ENCODE measurements at places on chromosomes 7 and 10. TPM values are rescaled to one million over a fixed set of nuclear protein-coding genes. Genes with fewer than 3 reads are reported as not detected.

Gene EIF5AL1
- 1.6 TPM for total RNA-seq

Gene NPTX2
- total RNA-seq: 0.15 TPM

Gene CHN2
- total RNA-seq: 0.15 TPM

Gene WAPL
- 56.2 TPM for total RNA-seq

Gene CPXM2
- not detected for total RNA-seq

Gene HOXA9
- not detected for total RNA-seq

Gene WIPF3
- 2.0 TPM for total RNA-seq

Gene GCK
- 0.36 TPM for total RNA-seq

Gene RNF32
- 3.5 TPM for total RNA-seq

Gene CALHM1
- not detected for total RNA-seq

Gene P4HA1
- 58.5 TPM for total RNA-seq

Gene SND1
- total RNA-seq: 176 TPM

Gene ASZ1
- total RNA-seq: not detected

Gene CXCL12
- 0.82 TPM for total RNA-seq

Gene TDRD1
- not detected for total RNA-seq

Gene GPR141
- total RNA-seq: not detected

Gene SEMA3E
- 7.3 TPM for total RNA-seq
